ENCODE measurements at places on chromosomes 12 and 14.

- DNase-seq, result no peak
Measured at GRCh38 chr12:89632778-89633177, 75.9 kb downstream of the ATP2B1 start.

GRCh38 chr14:30925254-30925653 is 50.9 kb downstream of the COCH start:
- no peak for DNase-seq

GRCh38 chr14:48614003-48614402 is 938.6 kb upstream of the MDGA2 start:
- no peak for DNase-seq

DNA sequence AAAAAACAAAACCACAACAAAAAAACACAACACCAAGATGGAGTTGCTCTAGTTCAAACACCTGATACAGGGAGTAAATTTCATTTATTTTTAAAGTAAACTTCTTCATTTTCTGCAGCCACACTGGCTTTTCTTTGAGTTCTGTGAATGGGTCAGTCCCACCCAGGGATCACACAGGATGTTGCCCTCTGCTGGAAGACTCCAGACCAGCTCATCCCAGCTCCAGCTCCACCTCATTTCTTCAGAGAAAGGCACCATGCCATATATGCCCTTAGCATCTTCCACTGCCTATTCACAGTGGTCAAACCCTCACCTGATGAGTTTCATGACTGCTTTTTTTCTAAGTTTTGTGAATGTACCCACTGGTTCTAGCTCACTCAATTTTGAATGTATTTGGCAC is 8.0 kb downstream of the GLIPR1 start:
- DNase-seq, result no peak

- DNase-seq, result peak; percentile 51
Measured at GRCh38 chr12:124512667-124513296, 54.6 kb downstream of the NCOR2 start.

- no peak for DNase-seq
Measured at GRCh38 chr12:661720-662486, 1.3 kb downstream of the NINJ2 start.

- DNase-seq, result no peak
Measured at GRCh38 chr14:59254911-59255545, 66.6 kb downstream of the DAAM1 start.

DNA sequence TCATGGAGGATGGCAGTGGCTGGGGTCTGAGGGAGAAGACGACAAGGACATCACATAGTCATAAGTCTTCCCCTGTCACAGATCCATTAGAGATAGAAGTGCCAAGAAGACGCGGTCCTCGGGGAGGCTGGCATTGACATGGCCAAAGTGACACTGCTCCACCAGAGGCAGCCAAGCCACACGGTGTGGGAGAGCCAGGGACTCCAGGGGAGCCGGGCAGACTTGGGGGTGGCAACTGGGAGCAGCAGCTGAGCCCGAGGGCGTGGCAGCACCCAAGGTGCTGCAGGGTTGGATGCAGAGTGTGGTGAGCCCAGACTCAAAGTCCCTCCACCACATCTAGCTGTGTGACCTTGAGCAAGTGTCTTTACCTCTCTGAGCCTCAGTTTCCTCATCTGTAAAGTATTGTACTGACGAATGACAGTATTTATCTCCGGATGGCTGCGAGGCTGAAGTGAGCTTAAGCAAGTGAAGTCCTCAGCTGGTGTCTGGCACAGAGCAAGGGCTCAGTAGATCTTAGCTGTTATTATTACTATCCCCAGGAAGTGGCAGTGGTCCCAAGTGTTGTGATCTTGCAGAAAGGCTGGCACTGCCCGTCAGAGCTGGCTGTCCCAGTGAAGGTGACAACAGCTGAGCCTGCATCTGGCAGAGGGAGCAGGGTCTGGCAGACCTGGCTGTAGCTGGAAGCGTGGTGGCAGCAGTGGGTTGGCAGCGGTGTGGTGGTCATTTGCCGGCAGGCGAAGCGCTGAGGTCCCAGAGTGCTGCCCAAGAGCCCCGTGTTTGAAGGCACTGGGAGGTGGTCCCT is 54.9 kb downstream of the ZNF664 start:
- DNase-seq, result no peak

DNA sequence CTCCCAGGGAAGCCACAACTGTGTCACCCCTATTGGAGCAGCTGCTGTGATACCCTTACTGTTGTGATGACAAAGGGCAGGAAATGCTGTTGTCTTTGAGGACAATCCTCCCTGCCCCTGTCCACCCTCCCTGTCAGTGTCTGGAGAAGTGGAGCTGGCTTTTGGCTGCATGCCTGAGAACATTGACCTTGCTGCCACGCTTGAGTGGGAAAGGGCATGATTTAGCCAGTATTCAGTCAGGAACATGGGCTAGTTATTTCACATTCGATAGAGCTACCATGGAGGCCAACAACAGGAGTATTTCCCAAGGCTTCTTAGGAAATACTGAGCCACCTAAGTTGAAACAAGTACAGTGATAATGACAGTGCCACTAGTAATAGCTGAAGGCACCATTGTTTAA is 59.4 kb downstream of the MYRFL start:
- DNase-seq, result no peak

DNA sequence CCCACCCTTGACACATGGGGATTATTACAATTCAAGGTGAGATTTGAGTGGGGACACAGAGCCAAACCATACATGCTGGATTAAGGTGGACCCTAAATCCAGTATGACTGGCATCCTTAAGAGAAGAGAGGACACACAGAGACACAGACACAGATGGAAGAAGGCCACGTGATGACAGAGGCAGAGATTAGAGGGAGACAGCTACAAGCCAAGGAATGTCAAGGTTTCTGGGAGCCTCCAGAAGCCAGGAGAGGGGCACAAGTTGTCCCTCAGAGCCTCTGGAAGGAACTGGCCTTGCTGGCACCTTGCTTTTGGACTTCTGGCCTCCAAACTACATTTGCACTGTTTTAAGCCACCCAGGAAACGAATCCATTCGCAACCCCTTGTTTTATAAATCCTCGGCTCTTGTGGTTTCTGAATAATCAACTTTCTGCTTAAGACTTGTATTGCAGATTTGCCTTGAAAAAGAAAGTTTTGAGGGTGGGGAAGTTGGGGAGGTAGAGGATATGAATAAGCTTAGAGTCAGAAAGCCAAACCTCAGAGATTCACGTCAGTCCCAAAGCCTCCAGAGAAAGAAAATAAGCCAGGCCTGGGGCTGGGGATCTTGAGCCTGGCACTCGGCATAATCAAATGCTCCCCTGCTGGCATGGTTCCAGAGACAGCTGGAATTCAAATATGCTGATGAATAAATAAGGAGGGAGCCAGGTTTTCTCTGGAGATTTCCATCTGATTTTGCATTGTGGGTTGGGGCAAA is 224.2 kb upstream of the PWP1 start:
- no peak for DNase-seq

DNA sequence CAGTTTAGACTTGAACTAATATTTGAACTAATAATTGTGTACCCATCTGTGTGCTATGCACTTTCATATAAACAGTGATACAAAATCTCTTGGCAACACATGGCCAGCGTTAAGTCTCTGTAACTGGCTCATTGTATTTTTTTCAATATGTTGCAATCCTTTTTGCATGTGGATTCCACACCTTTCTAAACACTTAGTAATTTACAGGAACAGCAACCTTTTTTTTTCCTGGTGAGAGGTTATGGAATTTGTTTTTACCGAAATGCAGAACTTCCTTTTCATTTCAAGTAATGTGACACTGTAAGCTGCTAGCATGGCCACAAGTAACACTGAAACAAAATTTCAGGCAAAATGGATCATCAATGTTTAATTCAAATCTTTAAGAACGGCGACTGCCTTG is 45.4 kb upstream of the EPS8 start:
- DNase-seq, result no peak

GRCh38 chr12:111178181-111179081 is 190.5 kb downstream of the PHETA1 start:
- no peak for DNase-seq

- no peak for DNase-seq
Measured at GRCh38 chr12:79046021-79046420, 181.4 kb downstream of the SYT1 start.

DNA sequence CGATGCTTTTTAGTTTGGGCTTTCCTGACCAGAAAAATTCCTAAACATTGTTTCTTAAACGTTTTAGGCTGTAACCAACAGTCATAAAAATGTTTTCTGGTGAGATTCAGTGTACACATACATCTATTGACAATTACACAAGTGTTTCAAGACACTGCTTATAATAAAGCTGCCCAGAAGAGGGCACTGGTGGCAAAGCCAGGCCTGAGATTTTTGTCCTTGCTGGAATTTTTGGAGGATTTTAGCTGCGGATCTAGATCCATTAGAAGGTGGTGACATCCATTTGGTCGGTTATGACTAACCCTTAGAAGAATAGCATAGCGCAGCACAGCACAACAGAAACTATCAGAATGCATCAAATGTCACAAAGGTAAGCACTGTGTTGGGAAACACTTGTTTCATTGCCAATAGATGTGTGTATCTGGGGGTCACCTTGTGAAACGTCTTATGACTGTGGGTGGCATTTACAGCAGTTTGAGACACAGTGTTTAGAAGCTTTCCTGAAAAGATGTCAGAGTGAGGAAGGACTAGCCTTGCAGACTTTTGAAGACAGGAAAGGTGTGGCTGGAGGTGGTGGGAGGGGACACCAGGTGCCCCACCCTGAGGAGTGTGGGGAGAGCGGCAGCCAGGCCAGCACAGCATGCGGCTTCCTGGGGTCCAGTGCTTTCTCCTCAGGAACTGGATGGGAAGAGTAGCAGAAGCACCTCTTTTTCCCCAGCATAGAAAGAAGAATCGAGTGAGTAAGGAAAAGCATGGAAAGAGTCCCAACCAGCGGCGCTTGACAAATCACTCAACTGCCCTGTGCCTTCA is 54.7 kb upstream of the FKBP4 start:
- DNase-seq, result peak; percentile 56

DNA sequence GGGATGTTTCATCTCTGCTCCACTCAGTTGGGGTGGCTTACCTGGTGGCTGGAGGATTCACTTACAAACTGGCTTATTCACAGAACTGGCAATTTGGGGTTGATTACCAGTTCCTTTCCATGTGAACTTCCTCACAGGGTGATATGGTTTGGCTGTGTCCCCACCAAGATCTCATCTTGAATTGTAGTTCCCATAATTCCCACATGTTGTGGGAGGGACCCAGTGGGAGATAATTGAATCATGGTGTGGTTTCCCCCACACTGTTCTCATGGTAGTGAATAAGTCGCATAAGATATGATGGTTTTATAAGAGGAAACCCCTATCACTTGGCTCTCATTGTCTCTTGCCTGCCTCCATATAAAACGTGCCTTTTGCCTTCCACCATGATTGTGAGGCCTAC is 26.9 kb upstream of the IGF1 start:
- no peak for DNase-seq

GRCh38 chr14:100896369-100897060 is 7.0 kb downstream of the RTL1 start:
- DNase-seq, result no peak

DNA sequence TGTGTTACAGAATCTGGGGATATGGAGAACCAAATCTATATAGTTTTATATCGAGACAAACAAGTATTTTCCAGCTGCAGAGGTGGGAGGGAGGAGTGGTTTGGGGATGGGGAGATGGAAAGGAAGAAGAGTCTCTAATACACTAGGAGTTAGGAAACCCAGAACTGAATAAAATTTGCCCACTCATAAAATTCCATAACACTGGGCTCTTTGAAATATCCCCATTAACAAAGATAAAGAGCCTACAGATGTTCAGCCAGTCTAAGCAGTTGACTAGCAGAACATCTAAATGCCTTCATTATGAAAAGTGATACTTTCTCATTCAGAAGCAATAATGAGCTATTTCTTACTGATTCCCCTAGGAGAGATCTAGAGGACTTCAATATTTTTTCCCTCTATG is 151.7 kb upstream of the GZMB start:
- no peak for DNase-seq

- DNase-seq, result no peak
Measured at GRCh38 chr12:20369305-20370013, 1.1 kb downstream of the PDE3A start.

DNA sequence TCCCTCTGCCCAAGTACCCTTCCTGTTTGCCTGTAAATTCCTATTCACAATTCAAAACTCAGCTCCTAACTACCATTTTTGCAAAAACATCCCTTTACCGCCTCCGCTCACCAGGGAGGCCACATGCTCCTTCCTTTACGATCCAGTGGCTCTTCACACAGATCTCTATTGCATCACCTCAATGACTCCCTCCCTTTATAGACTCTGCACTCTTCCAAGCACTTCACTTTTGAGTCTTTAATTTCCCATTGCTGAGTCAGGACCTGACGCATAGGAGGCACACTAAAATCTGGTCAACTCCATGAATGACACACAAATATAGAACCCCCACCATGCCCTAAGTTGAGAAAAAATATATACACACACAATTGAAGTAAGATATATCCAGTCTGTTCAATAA is 45.9 kb downstream of the PPP1R13B start:
- DNase-seq, result no peak

- DNase-seq, result no peak
Measured at GRCh38 chr14:91078095-91078737, 17.8 kb upstream of the RPS6KA5 start.

Measured in NCI-H446 (cell line).